Stimulated activated effector memory CD8-positive, alpha-beta T cell treated with anti-CD3 and anti-CD28 coated beads, Interleukin-12 subunit alpha, Interleukin-12 subunit beta, amount 100 ng/mL, for 72 hours (primary cell): ENCODE measurements at places on chromosomes 1 and 21.

DNA sequence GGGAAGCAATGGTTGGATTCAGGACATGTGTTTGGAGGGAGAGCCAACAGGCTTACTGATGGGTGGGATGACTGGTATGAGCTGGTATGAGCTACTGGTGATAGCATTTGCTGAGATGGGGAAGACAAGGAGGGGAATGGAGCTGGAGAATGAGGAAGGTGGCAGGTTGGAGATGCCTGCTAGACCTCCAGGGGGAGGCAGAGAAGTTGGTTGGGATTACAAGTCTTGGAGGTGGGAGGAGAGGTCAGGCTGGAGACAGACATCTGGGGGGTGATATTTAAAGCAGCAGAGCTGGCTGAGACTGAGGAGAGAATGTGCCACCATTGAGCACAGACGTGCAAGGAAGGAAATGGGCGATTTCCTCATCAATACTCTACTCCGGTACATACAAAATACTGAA, 31.8 kb upstream of the ENO1 start:
- DNase-seq: no peak

GRCh38 chr1:115262886-115263285, 75.2 kb downstream of the NGF start:
- no peak for DNase-seq

- DNase-seq: no peak
These were observed 69.2 kb downstream of the DTL start for GRCh38 chr1:212104586-212105325.

- no peak for DNase-seq
These were observed 14.6 kb downstream of the EXOC8 start for GRCh38 chr1:231322880-231323530.

DNA sequence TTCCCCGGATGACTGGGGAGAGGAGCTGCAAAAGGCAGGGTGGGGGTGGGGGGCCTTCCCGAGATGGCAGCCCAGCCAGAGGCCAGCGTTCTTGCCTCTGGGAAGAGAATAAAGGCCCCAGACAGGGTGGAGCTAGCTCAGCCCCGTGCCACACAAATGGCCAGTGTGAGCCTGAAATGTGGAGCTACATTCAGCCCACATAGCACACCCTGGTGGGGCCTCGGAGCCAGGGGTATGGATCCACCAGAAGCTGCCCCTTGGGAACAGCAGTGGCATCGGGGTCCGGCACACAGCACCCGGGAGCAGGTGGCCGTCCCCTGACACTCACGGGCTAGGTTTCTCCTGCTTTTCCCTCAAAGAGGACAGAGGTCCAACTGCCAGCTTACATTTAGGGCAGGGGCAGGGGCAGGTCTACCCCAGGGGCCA, 93.9 kb downstream of the PDE9A start:
- no peak for DNase-seq

DNA sequence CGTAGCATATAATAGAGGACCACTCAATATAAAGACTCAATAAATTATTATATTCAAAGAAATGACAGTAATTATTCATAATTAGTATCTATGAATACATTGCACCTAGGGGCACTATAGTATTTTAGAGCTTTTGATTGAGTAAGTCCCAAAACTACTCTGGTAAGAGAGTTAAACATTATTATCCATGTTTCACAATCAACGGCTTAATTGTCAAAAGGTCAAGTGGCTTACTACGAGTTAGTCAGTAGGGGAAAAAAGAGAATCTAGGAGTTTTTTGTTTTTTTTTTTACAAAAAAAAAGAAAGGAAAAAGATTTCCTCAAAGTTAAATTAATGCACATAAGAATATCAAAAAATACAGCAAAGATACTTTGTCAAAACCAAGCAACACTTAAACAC, 20.4 kb upstream of the LAMC1 start:
- DNase-seq: no peak

- no peak for DNase-seq
These were observed 8.0 kb downstream of the CHODL start for GRCh38 chr21:18252680-18253079.

GRCh38 chr1:165992533-165992932, 165.1 kb downstream of the UCK2 start:
- DNase-seq: no peak

DNA sequence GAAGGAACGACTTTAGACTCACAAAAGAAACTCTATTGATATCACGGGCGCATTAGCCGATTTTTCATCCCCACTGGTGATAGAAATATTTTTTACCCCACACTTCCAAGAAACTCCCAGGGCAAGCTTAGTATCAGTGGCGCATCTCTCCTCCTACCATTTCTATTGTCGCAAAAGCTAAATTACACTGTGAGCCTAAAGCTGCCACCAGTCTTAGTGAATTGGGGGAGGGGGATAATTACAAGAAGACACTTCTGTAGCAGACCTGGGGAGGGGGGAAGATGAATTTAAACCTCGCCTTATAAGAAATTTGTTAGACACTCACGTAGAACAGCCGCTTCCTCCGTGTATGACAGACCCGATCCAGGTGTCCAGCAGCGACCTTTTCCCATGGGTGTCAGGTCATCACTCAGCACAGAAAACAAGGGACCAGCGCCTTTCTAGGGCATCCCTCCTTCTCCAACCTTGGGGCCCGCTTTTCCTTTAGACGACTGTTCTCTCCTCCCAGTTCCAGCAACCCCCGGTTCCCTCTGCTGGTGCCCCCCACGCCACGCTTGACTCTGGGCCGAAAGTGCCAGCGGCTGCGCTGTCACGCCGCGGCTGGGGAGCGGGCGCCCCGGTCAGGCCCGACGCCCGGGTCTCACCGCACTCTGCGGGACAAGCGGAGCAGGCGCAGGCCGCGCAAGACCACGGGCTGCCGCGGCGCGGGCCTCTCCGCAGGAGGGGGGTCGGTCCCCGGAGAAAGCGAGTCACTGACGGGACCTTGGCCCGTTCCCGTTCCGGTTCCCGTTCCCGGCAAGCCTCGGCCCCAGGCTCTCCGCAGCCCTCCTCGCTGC, 821 bp downstream of the PHC2 start:
- no peak for DNase-seq

DNA sequence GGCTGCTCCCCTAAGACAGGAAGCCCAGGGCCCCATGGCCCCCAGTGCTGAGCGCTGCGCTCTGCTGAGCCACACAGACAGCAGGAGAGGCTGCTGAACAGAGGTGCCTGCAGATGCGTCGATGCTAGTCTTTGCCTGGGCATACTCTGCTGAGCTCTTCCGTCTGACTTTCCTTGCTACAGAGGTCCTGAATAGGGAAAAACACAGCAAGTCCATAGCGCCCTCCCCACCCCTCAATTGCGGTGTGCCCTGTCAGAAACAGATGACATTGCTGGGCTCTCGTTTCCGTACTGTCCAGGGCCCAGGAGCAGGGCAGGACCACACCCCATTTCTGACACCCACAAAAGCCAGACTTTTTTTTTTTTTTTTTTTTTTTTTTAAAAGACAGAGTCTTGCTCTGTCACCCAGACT, 252.5 kb downstream of the SDCCAG8 start:
- DNase-seq: no peak

GRCh38 chr1:244161236-244161510, 110.1 kb downstream of the ZBTB18 start:
- DNase-seq: no peak

- DNase-seq: no peak
These were observed 229.7 kb upstream of the IRF2BP2 start for GRCh38 chr1:234839663-234840062.

DNA sequence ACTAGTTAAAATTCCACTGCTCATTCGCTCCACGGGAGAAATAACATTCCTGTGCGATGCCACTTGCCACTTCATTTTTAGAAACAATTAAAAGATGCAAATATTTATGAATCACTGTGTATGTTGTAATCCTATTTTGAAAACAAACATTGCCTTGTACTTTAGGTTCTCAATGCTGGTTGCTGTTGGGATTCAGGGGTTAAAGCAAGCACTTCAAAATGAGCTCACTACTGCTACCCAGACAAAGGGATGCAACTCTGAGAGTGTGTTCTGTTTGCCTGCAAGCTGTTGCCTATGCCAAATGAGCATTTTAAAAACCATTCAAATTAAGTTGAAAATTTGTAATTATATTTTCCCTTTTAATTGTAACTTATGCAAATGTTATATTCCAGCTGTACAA, 87.5 kb downstream of the RWDD3 start:
- no peak for DNase-seq

- DNase-seq: no peak
These were observed 6.9 kb downstream of the PDE4B start for GRCh38 chr1:65799601-65800000.

- no peak for DNase-seq
These were observed 32.2 kb upstream of the HNRNPU start for GRCh38 chr1:244896550-244896949.
